ENCODE measurements at places on chromosomes 4 and X. TPM values are rescaled to one million over a fixed set of nuclear protein-coding genes. Genes with fewer than 3 reads are reported as not detected.

The KCTD8 gene
- total RNA-seq = 2.7 TPM

The GAGE13 gene
- not detected for total RNA-seq

The ATP1B4 gene
- total RNA-seq = not detected

The ELMOD2 gene
- 50.9 TPM for total RNA-seq

The RNF150 gene
- total RNA-seq = 0.43 TPM

The MAGEA2 gene
- total RNA-seq = not detected

The TLR3 gene
- 4.3 TPM for total RNA-seq

The NEIL3 gene
- total RNA-seq = 4.3 TPM

The MAB21L2 gene
- total RNA-seq = not detected

The CTAG1A gene
- total RNA-seq = not detected

The ADGRG2 gene
- 0.22 TPM for total RNA-seq

The HCCS gene
- 14.5 TPM for total RNA-seq

The ZFP92 gene
- not detected for total RNA-seq

The BANK1 gene
- total RNA-seq = 0.39 TPM

The PNCK gene
- 5.1 TPM for total RNA-seq

The NWD2 gene
- under 0.01 TPM for total RNA-seq

The GPR50 gene
- not detected for total RNA-seq

The PAGE1 gene
- total RNA-seq = not detected

The RGN gene
- 0.79 TPM for total RNA-seq

The PAGE4 gene
- total RNA-seq = not detected

The CRMP1 gene
- total RNA-seq = not detected

The INPP4B gene
- total RNA-seq = 4.3 TPM

The NR0B1 gene
- total RNA-seq = not detected

The MMAA gene
- 5.5 TPM for total RNA-seq

The SATL1 gene
- total RNA-seq = under 0.01 TPM

The CT45A3 gene
- not detected for total RNA-seq

The GABRE gene
- 11.0 TPM for total RNA-seq

The PCSK1N gene
- total RNA-seq = 13.1 TPM

The COX7B2 gene
- total RNA-seq = not detected

The CENPE gene
- total RNA-seq = 4.2 TPM

The HSFX4 gene
- total RNA-seq = not detected

The SASH3 gene
- total RNA-seq = not detected

The UGT2A1 gene
- total RNA-seq = not detected

The CLIC2 gene
- 0.22 TPM for total RNA-seq

The IQSEC2 gene
- total RNA-seq = 7.9 TPM
